ENCODE measurements at places on chromosomes 5 and 9.

DNA sequence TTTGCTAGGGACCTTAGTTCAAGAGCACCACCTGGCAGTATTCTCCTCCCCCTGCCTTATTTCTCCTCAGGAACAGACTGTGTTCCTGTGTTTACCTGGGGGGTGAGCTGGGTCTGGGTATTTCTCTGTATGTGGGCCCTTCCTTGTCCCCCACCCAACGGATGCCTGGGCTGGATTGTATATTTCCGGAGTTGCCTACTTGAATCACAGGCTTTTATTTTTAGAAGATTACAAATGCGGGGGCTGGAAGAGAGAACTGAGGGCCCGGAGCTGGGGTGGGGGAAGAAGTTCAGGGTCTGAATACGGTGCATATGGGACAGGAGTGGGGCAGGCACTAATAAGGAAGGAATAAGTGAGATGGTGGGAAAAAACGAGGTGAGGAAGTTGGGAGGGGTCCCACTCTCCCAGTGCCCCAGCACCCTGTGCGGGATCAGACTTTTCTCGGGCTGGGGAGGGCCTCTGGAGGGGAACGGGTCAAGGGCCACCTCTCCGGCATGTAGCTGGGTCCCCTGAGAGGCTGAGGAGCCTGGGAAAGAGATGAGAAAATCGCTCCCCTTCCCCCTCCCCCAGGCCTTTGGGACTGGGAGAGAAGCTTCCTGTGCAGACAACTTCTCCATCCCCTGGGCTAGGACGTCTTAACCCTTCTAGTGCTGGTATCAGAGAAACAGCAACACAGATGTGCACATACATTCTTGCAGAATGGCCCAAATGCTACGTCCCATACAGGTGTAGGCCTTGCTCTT is 42.1 kb downstream of the PCDH1 start:
- DNase-seq, result no peak

- DNase-seq, result peak; percentile 5
These were observed 854 bp upstream of the ARL15 start for GRCh38 chr5:54311176-54311677.

- no peak for DNase-seq
These were observed 142.1 kb upstream of the CCDC152 start for GRCh38 chr5:42614509-42614908.

DNA sequence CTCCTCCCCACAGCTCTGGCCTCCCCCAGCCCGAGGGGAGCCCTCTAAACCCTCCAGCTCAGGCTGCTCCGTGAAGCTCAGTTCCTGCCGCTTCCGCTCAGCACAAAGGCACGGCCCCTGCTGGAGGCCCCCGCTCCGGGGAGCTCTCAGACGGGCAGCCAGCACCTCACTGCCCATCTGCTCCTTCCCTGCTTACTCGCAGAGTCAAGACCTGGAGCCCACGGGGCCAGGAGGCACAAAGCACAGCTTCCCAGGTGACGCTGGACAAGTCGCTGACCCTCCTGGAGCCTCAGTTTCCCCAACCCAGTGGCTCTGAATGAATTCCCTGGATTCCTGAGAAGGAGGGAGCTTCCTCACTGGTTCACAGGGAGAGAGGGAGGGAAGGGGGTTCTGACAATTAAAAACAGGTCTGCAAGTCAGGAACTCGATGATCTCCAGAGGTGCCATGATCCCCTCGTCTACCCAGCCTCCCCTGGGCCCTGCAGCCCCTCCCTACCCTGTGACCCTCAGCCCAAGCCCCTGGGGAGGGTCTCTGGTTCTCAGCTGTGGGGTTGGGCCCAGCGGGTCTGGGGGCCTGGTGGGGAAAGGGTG is 36.2 kb downstream of the VAV2 start:
- no peak for DNase-seq

GRCh38 chr5:61808909-61809308 is 476.9 kb downstream of the ZSWIM6 start:
- no peak for DNase-seq

DNA sequence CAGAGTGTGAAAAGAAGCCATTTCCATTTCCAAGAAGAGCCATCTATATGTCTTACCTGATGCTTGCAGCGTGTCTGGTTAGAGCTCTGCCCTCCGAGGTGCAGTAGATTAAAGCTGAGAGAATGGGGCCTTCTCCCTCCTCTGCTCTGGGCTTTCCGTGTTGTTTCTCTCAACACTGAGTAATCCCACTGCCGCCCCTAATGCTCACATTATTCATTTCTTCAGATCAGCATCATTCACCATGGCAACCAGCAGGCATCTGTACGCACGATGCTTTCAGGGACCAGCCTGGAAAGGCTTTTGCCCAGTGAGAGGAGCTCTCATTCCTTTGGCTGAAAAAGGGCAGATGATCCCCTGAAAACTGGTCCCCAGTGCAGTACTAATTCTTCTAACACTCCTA is 79.6 kb downstream of the CYFIP2 start:
- no peak for DNase-seq

- no peak for DNase-seq
These were observed 312.6 kb downstream of the DRD1 start for GRCh38 chr5:175131432-175131831.

GRCh38 chr5:22722491-22722890 is 130.7 kb downstream of the CDH12 start:
- DNase-seq, result no peak

- DNase-seq, result no peak
These were observed 159.4 kb downstream of the FBN2 start for GRCh38 chr5:128378632-128379031.

DNA sequence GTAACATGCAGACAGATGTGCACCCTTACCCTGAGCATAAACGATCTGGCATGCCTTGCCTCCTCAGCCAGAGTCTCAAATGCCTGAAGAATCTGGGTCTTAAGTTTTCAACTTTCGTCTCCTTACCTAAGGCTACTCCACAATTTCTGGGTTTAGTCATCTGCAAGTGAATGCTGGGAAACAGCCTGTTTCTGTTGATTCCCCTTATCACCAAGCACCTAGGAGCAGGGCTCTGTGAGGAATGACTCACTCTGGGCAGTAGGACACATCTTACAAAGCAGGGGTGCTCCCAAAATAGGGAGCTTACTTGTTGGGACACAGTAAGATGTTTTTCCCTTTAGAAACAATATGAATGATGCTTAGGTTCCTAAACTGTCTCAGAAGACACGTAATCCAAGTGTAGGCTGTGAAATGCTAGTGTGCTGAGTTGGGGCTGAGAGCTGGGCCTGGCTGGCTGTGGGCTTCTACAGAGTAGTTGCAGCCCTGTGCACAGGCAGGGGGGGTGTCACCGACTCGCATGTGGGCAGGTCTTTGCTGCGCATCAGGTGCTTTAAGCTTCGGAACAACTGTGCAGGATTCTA is 58.0 kb downstream of the DAP start:
- no peak for DNase-seq

DNA sequence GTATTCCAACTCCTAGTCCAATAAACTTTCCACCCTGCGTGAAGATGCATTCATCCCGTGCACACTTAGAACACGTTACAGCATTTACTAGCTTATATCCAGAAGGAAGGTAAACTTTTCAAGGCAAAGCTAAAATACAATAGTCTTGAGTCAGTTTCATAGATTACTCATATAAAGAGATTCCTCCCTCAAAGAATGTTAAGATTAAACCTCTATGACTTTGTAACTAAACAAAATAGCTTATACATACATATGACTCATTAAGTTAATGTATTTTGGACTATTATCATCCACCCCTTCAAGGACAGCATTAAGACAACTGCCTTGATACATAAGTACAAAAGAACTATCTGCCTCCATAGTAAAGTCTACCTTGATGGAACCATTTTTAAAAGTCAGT is 36.1 kb downstream of the TLE1 start:
- no peak for DNase-seq

DNA sequence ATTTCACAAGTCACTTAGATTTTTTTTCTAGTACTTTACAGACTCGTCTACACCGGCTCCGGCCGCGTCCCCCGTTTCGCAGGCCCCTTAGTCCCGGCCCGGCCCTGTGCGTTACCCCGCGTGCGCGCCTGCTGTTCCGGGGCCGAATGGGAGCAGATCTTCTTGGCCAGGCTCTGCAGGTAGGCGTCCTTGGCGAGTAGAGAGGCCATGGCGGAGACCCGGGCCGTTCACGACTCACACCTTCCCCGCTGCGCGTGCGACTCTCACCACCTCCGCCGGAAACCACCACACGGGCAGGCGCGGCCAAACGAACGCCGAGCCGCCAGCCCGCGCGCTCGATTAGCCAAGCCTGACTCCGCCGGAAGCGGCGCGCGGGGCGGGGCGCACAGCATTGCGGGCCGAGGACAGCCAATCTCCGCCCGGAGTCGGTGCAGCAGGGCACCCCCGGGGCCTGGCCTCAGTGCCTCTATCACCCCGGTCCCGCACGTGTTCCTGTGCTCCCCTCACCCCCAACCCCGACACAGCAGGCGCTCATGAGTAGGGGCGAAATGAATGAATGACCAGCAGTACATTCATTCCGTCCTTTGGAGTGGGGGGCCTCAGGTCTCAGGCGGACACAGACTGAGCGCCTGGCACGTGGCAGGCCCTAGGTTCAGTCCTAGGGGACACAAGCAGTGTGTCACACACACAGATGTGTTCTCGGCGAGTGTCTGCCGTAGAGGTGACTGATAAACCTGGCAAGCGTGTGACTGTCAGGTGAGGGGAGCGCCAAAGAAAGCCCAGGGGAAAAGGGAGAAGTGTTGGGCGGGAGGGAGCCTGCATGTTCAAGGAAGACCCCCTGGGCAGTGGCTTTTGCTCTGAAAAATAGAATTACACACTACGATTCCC is at the start of gene SURF6:
Gene SURF6, minus strand, starts transcription at position 265 of the 888 bp plus-strand sequence. Its CDS starts 56 bp downstream, at position 209.
- DNase-seq, result peak; percentile 88

- no peak for DNase-seq
These were observed 549.1 kb downstream of the CDK5RAP2 start for GRCh38 chr9:120030847-120031246.

DNA sequence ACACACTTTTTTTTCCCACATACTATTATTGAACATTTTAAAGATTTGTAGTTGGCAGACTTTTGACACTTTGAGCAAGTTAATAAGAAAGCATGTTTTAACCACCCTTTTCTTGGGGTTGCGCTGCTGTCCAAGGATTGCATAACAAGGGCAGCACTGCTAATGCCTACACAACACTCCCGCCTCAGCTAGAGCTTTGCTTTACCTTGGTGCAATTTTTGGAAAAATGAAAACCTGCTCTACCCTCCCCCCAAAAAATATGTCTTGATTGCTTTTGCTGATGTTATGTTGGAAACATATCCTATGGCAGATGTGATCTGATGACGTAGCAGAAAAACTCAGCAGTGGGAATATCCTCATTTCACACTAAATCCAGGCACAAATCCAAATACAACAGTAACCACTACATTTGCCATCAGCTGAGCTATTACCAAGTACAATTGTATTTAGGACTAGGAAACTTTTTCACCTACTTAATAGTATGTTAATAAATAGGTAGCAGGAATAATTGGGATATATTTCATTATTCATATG is 51.5 kb downstream of the UBE2R2 start:
- DNase-seq, result no peak

GRCh38 chr9:127216210-127216887 is 48.2 kb upstream of the GARNL3 start:
- no peak for DNase-seq

GRCh38 chr9:131701789-131702337 is 38.0 kb downstream of the RAPGEF1 start:
- DNase-seq, result no peak

DNA sequence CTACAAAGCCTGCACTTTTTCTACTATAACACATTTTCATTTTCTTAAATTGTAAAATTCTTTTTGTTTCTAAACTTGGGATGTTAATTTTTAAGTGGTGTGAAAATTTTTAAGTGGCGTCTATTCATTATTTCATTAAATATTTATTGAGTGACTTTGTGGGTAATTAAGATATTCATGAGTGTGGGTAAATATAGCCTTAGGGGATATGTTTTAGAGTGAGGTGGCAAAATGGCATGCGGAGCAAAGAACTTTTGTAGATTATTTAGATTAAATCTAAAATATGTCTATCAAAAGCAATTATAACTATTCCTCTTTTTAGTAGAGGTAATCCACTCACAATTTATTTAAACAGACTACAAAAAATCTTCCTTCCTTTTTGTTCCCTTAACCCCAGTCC is 188.4 kb downstream of the PCSK1 start:
- DNase-seq, result no peak

DNA sequence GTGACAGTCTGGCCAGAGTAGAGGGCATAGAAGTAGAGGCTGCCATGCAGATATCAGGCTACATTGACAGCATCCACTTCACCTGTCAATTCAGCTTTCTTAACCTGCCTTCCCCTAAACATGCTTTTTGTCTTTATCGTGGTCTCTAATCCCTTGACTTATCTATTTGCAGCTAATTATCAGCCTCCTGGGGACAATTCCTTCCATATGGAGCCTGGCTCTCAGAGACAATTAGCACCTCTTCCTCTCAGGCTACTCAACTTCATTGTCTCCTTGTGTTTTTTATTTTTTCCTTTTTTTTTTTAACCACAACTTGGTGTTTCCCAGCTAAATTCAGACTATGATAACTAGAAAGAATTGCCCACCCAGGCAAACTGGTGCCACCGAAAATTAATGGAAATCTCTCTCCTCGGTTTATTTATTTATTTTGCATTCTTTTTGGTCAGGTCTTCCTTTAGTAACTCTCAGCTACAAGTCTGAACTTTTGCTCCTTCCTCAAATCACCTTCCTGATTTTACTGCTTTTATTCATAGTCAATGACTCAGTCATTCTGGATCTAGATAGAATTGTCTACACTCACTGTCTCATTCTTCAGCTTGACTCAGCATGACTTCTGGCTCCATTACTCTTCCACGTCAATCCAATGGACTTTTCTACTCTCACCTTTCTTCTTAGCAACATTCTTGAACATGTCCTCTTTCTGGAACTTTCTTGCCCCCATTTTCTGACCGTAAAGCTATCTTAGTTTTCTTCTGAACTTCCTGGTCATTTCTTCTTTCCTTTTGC is 63.0 kb upstream of the BASP1 start:
- DNase-seq, result no peak

- peak; percentile 28 for DNase-seq
These were observed 311.7 kb downstream of the TRIM36 start for GRCh38 chr5:114857941-114858551.
